ENCODE measurements at places on chromosomes 2 and 18.

- DNase-seq = no peak
Observed at GRCh38 chr18:76486038-76486437, 9.0 kb downstream of the ZNF516 start.

GRCh38 chr2:23526835-23527790, 142.1 kb downstream of the KLHL29 start:
- no peak for DNase-seq

- DNase-seq = no peak
Observed at GRCh38 chr2:149819356-149819957, 231.9 kb upstream of the MMADHC start.

DNA sequence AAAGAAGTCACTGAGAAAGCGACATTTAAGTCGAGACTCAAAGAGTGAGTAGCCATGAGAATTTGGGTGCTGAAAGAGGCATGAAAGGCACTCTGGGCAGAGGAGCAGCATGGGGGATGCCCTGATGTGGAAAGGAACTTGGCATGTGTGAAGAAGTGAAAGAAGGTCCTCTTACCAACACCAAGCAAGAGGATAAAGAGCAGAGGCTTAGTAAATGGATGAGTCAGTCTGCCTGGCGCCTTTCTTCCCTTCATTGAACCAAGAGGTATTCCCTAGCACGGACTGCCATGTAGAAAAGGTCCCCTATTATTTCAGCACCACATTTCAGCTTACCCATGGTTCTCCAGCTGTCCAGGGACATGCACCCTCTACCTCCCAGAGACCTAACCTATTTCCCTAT, 221.1 kb upstream of the NRP2 start:
- DNase-seq = no peak

DNA sequence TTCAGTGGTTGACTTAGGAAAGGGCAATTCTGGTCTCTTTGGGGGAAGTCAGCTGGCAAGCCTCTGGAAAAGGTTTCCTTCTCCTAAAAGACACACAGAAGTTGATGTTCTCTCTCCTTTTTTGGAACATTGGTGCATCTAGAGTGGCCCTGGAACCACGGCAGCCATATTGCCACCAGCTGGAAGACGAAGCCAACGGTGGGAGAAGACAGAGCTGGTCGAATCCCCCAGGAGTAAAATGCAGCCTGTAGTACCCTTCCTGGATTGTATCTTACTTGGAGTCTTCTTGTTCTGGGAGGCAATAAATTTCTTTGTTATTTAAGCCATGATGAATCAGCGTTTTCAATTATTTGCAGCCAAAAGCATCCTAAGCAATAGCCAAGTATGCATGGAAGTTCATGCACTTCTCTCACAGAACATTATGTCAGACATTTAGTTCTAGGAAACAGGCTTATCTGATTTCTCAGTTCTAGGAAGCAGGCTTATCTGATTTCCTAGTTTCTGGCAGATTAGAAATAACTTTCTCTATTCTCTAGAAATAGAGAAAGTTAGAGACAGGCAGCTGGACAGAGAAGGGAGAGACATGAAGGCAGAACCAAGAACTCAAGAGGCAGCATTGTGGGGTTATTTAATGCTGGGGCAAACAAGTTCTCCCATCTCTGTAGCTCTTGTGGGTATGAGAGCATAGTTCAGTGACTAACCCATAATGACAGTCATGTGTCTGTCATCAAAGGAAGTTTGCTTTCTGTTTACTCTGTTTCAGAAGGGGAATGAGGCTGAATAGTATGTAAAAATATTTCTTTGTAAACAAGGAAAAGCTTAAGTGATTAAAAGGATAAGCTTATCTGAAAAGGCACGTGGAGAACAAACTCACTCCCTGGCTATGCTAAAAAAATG, 40.5 kb upstream of the NABP1 start:
- no peak for DNase-seq

GRCh38 chr2:53475321-53475720, 292.3 kb upstream of the CHAC2 start:
- no peak for DNase-seq

- DNase-seq = no peak
Observed at GRCh38 chr2:232957657-232958090, 55.4 kb downstream of the NGEF start.

DNA sequence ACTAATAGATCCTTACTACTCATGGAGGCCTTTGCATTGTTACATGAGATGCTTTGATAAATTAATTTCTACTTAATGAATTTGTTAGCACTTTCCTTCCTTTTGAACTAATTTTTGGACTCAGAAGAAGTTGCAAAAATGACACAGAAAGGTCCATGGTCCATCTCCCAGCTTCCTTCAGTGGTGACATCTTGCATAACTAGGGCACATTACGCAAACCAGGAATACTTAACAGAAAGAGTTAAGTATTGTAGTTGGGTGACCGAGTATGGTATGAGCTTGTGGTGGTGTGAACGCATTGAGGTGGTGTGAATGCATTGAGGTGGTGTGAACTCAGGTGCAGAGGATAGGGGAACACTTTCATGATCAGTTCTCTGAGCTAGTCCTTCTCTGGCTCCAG, 151.1 kb upstream of the TWIST2 start:
- DNase-seq = no peak

DNA sequence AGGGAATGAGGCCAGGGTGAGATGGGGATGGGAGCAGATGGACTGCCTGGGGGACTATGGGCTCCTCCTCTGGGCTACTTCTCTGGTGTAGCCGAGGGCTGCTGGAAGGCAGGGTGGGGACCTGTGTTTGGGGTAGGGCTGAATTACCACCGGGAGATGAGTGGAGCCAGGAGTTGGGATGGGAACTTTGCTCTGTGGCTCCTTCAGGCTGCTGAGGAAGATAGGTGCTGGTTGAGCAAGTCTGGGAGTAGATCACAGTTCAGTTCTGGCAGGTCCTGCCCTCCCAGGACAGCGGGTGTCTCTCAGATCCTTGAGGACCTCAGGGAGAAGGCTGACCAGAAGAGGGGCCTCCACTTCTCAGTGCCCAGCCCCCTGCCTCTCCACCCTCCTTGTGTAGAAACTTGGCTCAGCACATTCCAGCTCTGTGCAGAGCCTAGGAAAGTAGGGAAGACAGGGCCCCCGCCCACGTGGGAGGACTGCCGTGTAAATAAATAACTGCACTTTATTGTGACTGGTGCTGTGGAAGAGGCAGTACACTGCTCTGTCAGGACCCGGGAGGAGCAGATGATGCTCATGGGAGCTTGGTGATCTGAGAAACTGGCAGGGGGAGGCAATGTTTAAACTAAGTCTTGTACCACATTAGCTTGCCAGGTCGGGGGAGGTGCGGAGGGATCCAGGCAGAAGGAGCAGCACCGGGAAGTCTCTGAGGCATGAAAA, 15.3 kb downstream of the TET3 start:
- DNase-seq = no peak

GRCh38 chr18:11167778-11168177, 18.4 kb upstream of the PIEZO2 start:
- DNase-seq = no peak

- DNase-seq = no peak
Observed at GRCh38 chr2:144451443-144451842, 68.5 kb downstream of the ZEB2 start.

DNA sequence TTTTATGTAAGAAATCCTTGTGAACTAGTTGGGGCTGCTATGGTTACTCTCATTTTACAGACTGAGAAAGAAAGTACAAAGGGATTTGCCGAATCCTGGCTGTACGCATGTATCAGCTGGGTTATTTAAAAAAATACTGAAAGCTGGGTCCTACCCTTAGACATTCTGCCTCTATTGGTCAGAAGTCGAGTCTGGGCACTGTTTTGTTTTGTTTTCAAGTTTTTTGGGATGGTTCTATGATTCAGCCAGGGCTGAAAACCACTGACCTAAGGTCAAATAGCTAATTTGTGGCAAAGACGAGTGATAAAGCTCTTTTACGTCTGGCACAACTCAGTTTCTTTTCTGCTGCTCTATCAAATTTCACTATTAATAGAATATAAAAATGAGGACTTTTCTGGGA, 5.9 kb upstream of the SLC8A1 start:
- DNase-seq = no peak

DNA sequence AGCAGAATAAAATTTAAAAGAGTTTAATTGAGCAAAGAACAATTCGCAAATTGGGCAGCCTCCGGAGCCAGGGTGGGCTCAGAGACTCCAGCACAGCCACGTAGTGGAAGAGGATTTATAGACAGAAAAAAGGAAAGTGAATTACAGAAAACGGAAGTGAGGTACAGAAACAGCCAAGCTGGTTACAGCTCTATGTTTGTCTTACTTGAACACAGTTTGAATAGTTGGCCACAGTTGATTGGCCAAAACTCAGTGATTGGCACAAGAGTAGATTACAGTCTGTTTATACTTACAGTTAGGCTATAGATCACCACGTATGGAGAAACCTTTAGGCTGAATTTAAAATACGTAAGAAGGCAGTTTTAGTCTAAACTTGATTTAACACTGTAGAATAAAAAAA, 78.8 kb upstream of the NEDD4L start:
- no peak for DNase-seq

DNA sequence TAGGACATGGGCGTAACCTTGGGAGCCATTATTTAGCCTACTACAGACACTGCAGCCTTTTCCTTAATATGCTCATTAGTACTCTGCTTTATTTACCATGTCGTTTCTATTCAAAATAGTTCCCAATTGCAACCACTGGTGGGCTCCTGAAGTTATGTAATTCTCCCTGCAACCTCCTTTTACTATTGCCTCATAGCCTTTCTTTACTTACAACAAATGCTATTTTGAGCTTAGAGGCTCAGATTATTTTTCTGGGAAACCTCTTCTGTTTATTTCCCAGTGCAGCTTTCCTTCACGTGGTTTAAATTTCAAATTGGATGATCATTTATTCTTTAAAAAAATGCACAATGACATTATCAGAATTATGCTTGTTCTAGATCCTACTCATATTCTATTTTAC, 492.3 kb upstream of the TMEFF2 start:
- no peak for DNase-seq

DNA sequence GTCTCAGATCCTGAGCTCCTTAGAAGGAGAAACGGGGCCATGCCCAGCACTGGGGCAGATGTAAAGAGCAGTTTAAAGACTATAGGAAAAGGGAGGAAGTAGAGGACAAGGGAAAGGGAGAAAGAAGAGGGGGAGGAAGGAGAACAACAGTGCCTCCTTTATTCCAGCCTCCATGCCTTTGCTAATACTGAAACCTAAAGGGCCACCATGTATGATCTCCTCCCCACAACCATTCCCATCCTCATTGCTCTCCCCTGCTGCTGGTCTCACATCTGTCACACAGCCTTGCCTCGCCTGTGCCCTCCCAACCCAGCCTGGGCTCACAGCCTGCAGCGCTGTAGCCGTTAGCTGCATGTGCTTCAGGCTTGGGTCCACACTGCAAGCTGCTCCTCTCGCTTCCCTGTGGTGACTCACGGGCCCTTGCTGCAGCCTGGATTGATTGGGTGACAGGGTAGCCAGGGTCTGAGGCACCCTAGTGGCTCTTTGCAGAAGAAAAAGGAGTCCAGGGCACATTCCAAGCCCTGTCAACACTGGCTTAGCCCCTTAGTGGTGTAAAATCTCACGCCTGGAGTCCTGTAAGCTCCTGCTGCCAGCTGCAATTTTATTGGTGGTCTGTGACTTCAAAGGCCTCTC, 281.9 kb downstream of the SRBD1 start:
- DNase-seq = no peak

- no peak for DNase-seq
Observed at GRCh38 chr2:26630235-26630634, 10.9 kb downstream of the CIB4 start.

GRCh38 chr2:158217593-158217992, 115.9 kb downstream of the UPP2 start:
- DNase-seq = no peak

GRCh38 chr2:100006516-100006915, 135.9 kb downstream of the AFF3 start:
- no peak for DNase-seq

DNA sequence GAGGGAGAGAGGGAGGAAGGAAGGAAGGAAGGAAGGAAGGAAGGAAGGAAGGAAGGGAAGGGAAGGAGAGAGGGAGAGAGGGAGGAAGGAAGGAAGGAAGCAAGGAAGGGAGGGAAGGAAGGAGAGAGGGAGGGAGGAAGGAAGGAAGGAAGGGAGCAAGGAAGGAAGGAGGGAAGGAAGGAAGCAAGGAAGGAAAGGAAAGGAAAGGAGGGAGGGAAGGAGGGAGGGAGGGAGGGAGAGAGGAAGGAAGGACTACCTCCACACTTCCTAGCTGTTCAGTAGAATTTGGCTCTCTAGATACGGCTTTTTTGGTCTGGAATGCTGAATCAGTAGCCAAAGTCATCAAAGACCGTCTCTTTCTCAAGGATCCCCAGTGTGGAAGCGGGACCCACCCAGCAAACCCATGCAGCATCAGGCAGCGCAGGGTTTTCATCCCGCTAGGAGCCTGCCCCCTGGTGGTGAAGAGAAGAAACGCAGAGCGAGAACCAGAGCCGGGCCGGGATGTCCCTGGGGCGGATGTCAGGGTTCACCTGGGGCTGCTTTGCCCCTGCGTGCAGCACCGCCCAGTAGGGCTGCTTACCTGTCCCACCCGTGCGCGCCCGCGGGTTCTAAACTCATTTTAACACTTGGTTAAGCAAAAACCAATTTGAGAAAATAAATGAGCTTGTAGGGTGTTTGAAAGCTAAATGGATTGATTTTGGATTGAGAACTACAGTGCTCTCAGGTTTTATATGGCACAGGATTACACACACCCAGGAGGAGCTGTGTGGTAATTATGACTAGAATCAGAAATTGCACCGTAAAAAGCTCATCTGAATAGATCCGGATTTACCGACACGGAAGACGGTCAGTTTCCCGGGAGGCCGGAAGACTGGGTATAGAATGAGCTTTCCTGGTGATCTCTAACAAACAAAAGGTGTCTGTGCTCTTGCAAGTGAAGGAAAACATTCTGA, 48.1 kb upstream of the ARL4C start:
- DNase-seq = peak; percentile 74

GRCh38 chr18:47999801-48000248, 69.4 kb upstream of the SMAD2 start:
- DNase-seq = no peak

GRCh38 chr2:54632733-54633692, 90.4 kb upstream of the EML6 start:
- no peak for DNase-seq

- DNase-seq = peak; percentile 53
Observed at GRCh38 chr2:234500394-234501006, 3.6 kb upstream of the ARL4C start.

DNA sequence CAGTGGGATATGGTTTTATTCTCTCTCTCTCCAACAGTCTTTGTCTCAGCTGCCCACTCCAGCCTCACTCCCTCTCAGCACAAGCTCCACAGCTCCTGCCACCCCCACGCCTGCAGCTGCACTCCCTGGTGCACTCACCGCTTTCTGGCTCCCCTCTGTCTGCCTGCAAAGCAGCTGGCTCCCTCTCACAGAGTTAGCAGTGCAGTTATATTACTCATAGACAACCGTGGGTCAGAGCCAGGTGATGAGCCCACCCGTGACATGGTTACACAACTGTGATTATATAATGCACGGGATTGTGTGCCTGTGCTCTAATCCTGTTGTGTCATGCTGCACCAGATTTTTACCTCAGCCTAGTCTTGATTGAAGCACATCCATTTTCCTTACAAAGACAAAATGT, 276.9 kb upstream of the CHAC2 start:
- no peak for DNase-seq

All from T-helper 9 cell (primary cell).